ENCODE measurements at places on chromosomes 3 and 15.

DNA sequence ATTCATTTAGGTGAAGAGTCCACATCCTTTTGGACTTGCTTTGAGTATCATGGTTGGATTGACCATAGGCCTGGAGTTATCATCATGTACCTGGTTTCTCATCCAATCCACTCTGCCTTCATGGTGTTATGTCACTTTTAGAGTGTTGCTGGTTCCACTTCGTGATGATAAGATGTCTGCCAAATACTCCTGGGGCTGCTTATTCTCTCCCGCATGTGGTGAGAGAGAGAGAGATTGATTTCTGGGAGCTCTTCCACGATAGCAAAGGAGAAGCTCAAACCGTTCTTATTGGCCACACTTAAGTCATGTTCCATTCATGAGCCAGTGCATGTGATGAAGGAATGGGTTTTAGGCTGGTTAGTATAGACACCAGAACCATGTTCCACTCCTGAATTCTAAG is 47.6 kb downstream of the MITF start:
- no peak for DNase-seq

DNA sequence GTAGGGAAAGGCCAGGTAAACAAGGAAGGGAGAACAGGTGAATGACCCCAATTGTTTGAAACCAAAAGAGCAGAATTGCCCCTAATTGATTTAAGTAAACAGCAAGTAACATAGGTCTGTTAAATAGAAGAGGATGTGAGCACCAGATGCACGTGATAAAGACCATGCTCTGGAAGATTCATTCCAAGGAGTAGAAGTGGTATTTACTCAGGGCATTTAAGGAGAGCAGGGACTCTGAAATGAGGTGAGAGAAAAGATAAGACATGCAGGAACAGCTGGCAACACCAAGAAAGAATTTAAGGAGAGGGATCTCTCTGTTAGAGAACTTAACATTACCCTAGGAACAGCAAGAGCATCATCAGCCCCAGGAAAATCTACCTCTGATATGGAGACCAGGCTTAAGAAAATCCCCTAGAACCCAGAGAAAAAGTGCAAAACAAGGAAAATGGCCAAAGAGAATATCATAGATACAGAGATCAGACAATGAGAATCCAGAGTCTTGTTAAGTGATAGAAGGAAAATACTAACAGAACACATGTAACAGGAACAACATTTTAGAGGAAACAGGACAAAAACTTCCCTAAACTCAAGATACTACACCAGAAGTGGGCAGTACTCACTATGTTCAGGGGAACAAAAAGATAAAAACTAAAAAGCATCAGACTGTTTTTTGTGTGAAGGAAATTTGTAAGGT is 6.4 kb downstream of the NUDT16 start:
- no peak for DNase-seq

DNA sequence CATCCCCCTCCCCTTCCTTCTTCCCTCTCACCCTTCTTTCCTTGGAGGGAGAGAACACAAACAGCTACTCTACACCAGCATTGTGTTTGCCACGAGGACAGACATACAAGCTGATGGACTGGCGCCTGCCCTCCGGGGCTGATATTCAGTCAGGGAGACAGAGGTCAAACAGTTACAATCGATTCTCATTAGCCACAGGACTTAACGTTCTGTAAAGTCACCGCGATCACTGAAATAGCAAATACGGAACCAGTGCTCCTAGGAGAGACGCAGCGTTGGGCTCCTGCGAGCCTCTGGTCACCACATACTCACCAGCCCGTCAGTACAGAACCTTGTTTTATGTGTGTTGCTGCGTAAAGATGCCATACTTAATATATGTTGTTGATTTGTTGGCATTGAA is 108.8 kb downstream of the LRRK1 start:
- DNase-seq: no peak

DNA sequence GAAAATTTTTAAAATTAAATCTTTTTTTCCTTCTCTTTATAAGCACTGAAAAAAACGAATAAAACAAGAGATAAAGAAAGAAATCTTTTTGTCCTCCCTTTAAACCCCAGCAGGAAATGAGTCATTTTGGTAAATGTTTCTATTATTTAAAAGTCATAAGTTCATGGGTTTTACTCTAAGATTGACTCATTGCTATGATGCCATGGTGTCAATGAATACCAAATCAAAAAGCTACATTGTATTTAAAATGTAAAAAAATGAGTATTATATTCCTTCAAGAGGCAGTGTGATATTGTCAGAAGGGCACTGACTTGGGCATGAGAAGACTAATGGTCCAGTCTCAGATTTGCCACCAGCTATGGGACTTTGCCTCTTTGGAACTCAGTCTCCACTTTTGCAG is 303.4 kb upstream of the DNAJC19 start:
- no peak for DNase-seq

DNA sequence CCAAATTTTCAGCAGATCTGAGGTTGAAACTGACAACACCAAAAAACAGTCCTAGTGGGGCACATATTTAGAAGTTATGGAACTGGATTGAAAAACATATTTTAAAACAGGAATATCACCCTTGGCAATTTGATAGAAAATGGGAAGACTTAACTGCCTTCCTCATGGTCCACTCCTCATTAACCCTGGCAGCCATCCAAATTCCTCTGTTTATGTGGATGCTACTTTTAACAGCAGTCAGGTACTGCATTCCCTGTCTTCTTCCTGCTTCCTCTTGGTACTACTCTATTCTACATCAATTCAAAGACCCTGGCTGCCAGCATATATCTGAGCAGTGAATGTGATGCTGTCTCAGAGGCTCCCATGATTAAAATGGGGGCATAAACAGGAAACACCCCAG is 54.3 kb downstream of the PDE8A start:
- DNase-seq: no peak

GRCh38 chr3:195021692-195022091 is 249.3 kb downstream of the XXYLT1 start:
- no peak for DNase-seq

DNA sequence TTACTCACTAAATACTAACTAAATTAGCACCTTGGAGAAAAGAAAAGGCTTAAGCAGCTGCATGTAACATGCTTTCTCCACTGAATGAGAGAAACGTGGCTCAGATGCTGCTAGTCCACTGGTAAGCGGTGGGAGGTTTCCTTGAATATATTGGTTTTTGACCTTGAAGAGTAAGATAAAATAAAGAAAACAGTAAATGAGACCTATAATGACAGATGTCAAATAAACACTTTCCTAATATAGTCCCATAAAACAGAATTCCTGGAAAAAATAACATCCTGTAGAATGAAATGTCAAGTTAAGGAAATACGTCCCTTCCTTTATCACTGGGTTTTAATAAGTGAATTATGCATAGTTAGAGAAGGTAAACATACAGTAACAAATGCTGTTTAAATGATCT is 215.0 kb downstream of the DPH6 start:
- no peak for DNase-seq

DNA sequence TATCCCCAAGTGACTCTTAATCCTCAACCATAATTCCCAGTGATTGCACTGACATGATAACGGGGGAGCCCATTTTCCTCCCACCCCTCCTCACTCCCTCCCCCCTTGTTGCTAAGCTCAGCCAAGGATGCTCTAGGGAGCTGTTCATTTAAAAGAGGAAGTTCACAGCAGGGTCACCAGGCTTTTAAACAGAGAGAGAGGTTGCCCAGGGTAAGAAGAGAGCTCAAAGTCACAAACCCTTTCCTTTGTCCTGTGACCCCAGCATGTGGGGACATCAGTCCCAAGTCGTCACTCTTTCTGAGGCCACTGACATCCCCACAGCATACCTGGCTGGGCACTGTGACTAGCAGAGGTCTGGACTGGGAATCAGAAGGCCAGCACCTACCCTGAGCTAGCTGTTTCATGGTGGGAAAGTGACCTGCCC is 144.1 kb downstream of the RORA start:
- no peak for DNase-seq

DNA sequence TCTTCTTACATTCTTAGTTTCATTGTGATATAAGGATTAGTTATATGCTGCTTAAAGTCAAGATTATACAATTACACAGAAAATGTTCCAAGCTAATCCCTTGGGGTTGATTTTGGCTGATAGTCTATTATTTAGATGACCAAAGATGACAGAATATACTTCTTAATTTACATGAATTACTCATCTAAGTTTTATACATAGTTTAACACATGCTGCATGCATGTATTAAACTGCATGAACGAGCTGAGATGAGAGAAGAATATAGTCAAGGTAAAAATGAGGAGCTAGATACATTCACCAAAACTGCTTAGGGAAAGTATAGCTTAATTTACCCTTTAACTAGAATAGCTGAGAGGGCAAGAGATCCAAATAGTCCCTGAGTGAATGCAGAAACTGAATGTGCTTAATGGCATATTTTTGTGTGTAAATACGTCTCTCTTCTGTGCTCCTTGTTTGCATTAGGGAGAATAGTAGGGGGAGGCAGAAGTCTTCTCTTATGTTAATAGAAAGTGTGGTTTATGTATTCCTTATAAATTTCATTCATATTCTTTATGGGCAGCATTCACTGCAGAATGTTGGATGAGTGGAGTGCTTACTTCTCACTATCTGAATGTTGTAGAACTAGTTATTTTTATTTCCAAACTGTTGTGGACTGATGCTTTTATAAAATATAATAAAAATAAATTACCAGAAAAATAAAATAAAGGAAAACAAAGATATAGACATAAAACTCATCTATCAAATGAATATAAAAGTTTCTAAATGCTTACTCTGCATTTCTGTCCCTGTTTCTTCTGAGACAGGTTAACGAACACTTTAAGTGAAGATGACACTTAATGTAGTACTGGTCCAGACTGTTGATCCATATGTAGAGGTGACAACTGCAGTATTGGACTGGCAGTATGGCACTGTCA is 327.8 kb downstream of the RBMS3 start:
- no peak for DNase-seq

DNA sequence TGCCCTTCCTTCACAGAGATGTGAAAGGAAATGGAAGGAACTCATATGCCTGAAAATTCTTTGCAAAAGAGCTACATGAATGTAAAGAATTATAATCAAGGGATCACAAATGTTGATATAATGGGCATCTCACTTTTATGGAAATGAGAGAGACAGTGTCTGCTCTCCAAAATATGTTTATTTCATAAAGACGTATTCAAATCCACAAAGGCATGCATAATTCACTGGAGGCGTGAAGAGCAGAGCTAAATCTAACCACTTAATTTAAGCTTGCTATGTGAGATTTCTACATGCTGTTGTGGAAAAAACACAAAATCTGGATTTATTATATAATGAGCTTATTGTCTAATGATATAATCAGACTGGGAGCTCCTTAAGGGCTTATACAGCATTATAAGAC is 469.1 kb downstream of the RAP2B start:
- DNase-seq: no peak

DNA sequence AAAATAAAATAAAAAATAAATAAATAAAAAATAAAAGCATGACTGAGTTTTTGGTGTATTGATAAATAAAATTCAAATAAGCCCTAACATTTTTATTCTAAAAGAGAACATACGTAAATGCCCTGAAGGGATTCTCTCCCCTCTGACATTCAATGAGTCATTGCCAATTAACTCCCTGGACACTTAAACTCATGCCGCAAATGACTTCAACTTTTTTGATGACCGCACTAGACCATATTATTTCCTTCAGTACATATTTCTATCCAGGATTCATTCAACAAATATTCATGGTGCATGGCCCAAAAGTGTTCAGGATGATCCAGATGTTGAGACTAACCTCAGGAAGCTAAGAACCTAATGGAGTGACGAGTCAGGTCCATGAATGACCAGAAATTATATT is 195.9 kb upstream of the LRRN1 start:
- no peak for DNase-seq

DNA sequence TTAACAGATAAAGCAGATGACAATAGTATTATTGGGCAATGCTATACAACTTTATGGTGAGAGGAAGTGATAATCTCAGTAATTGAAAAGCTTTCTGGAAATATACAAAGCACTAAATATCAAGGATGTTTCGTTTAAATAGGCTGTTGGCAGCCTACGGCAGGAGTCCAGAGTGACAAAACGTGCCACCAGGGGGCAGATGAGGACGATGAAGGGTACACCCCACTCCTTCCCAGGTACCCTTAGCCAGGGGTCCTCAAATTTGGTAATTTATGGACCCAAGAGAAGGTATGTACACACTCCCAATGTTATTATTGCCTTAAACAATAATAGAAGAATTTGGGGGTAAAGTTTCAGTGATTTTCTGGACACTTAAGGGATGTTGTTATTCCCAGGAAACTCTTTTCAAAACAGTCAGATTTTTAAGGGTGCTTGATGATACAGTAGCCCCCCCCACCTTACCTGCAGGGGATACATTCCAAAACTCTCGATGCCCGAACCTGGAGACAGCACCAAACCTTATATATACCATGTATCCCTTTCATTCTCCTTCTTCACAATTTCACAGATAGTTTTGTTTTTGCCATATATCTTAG is 1.4 kb upstream of the MAGEL2 start:
- DNase-seq: no peak

GRCh38 chr15:25635191-25635590 is 196.4 kb upstream of the UBE3A start:
- no peak for DNase-seq

DNA sequence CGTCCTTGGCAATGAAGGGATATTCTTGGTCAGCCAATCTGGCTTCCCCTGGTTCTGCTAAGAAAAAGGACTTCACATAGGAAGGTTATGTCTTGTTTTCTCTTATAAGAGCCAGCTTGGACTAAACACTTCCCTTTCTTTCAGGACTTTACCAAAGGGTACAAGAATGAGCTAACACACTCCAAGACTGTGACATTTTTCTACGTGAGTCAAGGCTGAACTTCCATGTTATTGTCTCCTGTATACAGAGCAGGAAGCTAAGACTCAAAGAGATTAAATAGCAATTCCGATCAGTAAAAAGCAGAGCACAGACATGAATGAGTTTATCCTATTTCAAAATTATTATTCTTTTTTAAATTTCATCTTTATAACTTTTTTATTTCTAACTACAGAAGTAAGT is 63.3 kb upstream of the STT3B start:
- DNase-seq: no peak

- DNase-seq: peak; percentile 51
Measured at GRCh38 chr15:92909136-92909781, 9.1 kb downstream of the CHD2 start.

DNA sequence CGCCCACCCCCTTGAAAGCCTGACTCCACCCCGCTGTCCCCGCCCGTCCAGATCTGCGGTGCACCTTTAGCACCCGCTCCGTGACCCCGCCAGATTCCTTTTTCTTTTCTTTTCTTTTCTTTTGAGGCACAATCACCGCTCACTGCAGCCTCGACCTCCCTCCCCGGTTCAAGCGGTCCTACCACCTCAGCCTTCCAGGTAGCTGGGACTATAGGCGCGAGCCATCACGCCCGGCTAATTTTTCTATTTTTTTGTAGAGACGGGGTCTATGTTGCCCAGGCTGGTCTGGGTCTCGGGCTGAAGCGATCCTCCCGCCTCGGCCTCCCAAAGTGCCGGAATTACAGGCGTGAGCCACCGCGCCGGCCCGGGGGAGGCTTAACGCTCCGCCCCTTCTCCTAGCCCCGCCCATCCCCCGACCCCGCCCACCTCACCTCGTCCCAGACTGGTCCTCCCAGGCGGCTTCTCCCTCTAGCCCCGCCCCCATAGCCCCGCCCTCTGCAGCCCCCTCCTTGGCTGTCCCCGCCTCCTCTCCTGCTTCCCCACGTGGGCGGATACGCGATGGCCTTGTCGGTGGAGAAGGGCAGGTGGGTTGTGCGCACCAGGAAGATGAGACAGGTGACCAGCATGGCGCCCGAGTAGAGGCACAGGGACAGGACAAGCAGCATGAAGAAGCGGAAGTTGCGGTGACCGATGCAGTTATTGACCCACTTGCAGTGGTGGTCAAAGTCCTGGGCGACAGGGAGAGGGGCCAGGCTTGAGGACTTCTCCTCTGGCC is 3.2 kb downstream of the ZDHHC19 start:
- DNase-seq: no peak
